Fibroblast of skin of left quadriceps (primary cell): ENCODE measurements at places on chromosomes 5 and 9.
A peak's percentile ranks its signal among the peaks of the same experiment; 100 is the strongest.

- peak; percentile 84 for DNase-seq
Measured at GRCh38 chr5:76805821-76806505, 12.9 kb upstream of the F2RL1 start.

GRCh38 chr9:126131066-126132010, 195.3 kb upstream of the MVB12B start:
- no peak for DNase-seq

GRCh38 chr9:133426011-133426410, 3.8 kb downstream of the ADAMTS13 start:
- DNase-seq, result no peak

- no peak for DNase-seq
Measured at GRCh38 chr5:2542821-2543220, 208.7 kb downstream of the IRX2 start.

GRCh38 chr9:105278751-105279150, 34.3 kb downstream of the SLC44A1 start:
- no peak for DNase-seq

GRCh38 chr5:141651728-141652105, 499 bp upstream of the FCHSD1 start:
- DNase-seq, result no peak

DNA sequence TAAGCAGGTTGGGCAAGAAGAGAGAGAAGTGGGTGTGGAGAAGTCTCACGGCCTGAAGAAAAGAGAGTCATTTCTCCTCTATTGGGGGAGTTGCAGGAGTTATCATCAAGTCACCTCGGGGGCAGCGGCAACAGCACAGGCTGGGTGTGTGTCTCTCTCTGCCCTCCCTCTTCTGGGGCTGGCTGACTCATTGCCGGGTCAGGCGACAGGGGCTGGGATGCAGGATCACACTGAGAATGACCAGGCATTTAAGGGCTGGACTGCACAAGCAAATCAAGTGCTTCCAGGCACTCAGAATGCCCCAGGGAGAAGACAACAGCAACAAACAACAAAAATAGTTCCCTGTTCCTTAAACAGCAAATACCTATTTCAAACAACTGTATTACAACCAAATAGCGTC, 6.3 kb upstream of the EQTN start:
- DNase-seq, result no peak

- no peak for DNase-seq
Measured at GRCh38 chr5:82676661-82677060, 398.5 kb upstream of the RPS23 start.

DNA sequence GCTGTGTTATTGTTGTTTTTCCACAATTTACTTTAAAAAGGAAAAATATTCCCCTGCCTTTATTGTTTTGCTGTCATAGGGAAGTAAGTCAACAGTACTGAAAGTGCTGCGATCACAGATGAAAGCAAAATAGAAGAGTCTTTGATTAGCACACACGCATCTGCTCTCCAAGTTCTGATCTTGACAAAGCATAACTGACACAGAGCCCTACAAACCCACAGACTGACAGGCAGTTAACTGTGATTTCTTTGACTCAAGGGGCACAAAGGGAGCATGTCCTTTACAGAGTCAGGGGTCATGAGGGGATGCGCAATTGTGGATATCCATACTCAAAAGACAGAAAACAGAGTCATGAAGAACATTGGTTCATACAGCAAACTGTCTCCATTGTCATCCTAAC, 123.7 kb downstream of the SNCAIP start:
- no peak for DNase-seq

DNA sequence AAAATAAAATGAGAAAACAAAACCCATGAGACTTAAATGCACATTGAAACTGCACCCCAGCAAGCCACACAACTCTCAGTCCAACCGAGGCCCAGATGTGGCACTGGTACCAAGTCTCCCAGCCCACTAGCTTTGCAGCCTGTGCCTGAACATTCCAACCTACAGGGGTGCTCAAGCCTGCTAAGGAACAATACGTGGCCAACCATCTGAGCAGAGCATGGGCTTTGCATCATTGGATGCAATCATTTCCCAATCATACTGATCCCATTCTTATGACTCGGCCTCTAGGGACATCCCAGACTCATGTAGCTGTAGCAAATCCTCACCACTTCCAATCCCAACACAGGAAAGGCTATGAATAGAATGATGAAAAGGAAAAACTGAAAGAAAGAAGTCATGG, 297.2 kb downstream of the SPOCK1 start:
- peak; percentile 82 for DNase-seq

GRCh38 chr5:111779922-111780292, 22.9 kb upstream of the NREP start:
- DNase-seq, result no peak

DNA sequence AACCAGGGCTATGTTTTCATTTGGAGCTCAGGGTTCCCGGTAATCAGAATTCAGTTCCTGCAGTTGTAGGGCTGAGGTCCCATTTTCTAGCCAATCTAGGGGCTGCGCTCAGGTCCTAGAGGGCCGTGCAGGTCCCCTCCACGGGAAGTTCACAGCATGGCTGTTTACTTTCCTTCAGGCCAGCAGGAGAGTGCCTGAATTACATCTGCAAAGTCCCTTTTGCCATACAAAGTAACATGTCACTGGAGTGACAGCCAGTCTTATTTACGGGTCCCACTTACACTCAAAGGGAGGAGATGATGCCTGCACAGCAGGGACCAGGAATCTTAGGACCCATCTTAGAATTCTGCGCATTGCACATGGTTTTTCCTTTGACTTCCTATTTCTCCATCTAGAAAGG, 29.9 kb upstream of the TGFBI start:
- DNase-seq, result no peak

- DNase-seq, result peak; percentile 55
Measured at GRCh38 chr5:115816226-115817081, at the start of gene CDO1. TSS of gene CDO1 (minus strand) at chr5:115816659. CDS start at chr5:115816397, 262 bp downstream.
